ENCODE measurements at places on chromosomes 12 and 14.
A peak's percentile ranks its signal among the peaks of the same experiment; 100 is the strongest.

- no peak for DNase-seq
These were observed 19.1 kb downstream of the BBS10 start for GRCh38 chr12:76329159-76329558.

DNA sequence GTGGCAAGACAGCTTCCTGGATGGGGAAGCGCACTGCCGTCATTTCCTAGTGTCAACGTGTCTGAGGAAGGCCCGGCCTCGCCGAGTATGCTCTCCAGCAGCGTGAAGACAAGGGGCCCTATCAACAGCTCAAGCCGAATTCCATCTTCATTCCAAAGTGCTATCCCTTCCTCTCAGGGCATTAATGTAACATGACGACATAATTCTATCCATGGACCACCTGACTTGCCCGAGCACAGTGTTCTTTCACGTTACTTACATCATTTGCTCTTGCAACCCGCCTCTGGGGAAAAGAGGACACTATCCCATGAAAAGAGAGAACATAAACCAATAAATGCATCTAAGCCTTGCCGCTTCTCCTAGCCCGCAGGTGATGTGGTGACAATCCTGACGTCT, 22.9 kb downstream of the CCDC92 start:
- DNase-seq, result no peak

DNA sequence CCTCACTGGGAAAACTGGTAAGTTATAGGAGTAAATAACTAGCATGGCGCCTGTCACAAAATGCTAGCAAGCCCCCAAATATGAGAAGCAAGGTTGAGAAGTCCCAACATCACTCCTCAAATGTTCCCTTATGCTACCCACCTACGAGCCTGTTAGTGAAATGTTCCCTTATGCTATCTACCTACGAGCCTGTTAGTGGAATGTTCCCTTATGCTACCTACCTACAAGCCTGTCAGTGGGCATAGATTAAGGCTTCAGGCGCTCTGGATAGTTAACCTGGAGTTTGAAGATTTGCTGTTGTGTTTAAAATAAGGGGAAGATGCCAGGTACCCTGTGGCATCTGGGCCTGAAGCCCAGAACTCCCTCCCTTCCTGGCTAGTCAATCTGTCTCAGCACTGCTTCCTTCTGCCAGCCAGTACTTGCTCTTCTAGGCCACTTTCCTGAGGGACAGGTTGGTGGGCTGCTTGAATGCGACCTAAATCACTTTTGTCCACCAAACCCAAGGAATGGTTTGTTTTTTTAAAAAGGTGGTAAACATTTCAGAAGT, 67.1 kb upstream of the SINHCAF start:
- DNase-seq, result no peak

DNA sequence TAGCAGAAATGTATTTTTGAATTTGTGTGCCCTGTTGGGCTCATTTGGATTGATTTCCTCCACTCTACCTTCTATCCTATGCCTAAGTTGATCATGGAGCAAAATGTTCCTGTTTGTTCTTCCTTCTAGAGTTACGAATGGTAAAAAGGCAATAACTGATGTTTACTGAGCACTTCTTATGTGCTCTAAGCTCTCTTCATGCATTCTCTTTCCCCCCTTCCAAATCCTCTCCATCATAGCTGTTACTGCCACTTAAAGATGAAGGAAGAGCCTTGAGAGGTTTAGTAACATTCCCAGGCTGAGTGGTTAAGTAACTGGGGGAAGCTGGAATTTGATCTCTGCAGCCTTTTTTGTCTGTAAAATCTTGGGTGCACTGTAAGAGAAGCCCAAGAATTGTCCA, 60.1 kb downstream of the CHST11 start:
- DNase-seq, result no peak

DNA sequence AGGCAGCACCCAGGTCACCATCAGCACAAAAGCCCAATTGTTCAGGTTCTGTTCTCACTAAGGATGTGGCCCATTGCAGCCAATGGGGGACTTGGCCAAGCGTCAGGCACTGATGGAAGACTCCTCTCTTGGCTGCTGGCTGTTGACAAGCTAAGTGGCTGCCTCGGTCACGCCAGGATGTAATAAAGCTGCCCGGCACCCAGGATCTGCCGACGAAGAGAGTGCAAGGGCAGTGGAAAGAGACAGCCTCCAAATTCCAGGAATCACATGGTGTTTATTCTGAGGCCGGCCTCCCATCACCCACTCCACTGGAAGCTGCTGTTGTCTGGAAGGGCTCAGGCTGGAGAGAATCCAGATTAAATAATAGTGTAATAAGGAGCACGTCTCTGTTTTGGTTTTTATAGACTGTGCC, 451.8 kb upstream of the TBX3 start:
- peak; percentile 52 for DNase-seq

GRCh38 chr14:97806891-97807290, 1009.7 kb downstream of the VRK1 start:
- DNase-seq, result no peak

- no peak for DNase-seq
These were observed 11.8 kb downstream of the CCDC92 start for GRCh38 chr12:123960856-123961255.

DNA sequence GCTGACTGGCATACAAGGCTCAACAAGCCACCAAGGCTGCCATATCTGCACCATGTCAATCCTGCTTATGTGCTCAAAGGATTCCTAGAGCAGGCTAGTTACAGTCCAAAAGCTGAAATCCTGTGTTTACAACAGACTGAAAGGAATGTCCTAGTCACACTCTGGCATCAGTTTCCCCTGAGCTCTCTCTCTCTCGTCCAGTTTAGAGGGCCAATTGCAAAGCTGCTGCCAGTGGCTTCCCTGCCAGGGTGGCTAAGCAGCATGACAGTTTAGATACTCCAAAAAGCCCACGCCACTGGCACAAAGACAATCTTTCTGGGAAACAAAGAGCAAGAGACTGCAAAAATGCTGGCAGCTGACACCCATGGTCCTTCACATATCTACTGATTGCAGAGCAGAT, 392.1 kb downstream of the RPS29 start:
- no peak for DNase-seq

DNA sequence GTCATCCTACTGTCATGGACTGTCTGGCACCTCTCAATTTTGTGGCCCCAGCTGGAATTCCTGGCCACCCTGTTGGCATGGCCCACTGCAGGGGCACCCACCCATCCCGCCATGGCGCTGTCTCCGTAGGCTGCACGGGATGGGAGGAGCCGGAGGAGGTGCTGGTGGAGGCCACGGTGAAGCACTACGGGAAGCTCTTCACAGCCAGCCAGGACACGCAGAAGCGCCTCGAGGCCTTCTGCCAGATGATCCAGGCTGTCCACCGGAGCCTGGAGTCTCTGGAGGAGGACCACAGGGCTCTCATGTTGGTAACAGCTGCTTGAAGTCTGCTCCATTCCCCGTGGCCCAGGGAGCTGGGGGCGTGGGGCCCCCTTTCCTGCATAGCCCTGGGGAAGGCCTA, 3.9 kb downstream of the CCDC197 start:
- DNase-seq, result no peak

DNA sequence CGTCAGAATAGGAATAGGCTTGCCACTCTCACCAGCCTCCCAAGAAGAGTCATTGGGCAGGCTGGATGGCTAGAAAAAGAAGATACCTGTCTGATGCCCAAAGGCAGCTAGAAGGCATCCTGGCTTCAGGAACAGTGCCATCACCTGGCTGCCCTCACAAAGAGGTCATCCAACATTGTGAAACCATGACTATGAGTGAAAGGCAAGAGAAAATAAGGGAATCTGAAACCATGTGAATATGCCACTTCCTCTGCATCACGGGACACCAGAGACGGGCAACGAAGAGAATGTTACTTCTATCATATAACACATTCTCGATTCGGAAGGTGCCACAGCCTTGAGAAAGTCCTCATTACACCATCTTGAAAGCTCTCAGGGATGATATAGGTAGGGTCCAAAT, 182.0 kb downstream of the DAD1 start:
- no peak for DNase-seq

DNA sequence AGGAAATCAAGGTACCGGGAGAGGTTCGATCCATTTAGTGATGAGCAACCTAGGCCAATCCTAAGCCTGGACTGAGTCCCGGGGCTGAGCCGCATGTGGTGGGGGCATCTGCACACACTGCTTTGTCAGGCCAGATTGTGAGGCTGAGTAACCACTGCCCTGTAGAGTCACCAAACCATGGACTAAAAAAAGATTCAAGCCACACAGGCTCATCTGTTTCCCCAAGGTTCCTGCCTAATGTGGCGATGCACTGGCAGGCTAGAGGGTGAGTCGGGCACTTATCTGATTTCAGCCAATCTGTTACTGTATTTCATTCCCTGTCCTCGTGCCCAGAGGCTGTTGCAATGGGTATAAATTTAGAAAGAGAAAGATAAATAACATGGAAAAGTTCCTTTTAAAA, 140.8 kb downstream of the TTC7B start:
- DNase-seq, result peak; percentile 78

GRCh38 chr12:84825149-84825548, 87.5 kb downstream of the SLC6A15 start:
- DNase-seq, result no peak

DNA sequence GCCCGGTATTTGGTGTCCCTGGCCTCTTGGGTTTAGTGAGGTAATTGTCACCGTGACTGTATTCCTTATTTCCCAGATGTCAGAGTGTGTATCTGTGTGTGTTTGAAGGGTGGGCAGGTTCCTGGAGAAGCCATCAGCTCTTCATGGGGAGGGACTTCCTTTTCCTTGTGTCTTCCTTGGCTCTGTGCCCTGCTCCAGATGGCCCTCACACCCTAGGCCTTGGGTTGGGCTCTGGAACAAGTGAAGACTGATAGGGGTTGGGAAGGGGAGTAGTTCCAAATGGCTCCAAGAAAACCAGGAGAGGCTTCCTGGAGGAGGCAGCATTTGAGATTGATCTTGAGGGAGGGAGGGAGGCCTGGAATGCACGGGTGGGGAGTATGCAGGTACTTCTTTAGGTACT, 43.8 kb upstream of the PRIMA1 start:
- no peak for DNase-seq

- no peak for DNase-seq
These were observed 15.2 kb downstream of the FGFR1OP2 start for GRCh38 chr12:26953447-26953846.

DNA sequence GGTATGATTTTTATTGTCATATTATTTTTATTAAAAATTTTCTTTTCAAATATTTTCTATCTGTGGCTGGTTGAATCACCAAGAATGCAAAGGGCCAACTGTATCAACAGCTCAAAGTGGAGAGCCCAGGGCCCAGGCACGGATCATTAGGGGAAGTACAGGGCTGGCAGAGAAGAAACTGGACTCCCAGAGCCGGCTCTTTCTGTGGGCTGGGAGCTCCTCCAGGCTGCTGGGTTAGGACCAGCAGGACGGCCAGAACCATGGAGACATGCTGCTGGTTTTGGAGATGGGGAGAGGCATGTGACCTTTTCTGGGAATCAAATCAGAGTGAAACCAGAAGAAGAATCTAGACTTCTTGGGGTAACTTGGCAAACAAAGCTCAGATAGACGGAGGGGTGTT, 220.5 kb downstream of the CACNA1C start:
- no peak for DNase-seq

DNA sequence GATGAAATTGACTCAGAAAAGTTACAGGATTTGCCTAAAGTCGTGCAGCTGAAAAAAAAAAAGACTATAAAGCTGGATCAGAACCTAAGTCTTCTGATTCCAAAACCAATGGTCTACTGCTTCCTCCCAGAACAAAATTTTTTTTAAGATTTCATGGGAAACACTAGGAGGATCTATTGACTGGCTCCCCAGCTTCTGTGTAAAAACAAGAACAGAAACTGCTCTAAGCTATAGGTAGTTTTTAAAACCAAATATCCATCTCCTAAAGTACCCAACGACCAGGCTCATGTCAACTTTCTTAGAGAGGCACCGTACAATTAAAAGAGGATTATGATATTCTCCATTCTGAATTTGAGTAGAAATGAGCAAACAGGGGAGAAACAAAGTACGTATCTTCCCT, 9.4 kb downstream of the FMNL3 start:
- DNase-seq, result no peak

DNA sequence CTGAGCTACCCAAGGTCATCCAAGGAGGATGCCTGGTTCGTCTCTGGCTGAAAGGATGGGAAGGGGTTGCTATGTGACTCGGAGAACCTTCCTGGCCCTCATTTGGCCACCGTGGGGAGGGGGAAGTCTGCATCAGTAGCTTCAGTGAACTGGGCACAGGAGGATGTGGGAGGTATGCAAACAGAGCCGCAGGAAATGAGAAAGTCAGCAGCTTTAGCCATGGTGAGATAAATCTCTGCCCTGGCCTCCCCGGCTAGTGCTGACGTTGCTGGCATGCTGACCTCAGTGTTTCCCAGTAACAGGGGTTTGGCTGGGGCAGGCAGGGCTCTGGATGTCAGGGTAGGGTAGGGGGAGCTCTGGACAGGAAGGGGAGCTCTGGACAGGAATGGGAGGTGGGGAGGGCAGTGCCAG, 2.3 kb upstream of the CEBPE start:
- no peak for DNase-seq

DNA sequence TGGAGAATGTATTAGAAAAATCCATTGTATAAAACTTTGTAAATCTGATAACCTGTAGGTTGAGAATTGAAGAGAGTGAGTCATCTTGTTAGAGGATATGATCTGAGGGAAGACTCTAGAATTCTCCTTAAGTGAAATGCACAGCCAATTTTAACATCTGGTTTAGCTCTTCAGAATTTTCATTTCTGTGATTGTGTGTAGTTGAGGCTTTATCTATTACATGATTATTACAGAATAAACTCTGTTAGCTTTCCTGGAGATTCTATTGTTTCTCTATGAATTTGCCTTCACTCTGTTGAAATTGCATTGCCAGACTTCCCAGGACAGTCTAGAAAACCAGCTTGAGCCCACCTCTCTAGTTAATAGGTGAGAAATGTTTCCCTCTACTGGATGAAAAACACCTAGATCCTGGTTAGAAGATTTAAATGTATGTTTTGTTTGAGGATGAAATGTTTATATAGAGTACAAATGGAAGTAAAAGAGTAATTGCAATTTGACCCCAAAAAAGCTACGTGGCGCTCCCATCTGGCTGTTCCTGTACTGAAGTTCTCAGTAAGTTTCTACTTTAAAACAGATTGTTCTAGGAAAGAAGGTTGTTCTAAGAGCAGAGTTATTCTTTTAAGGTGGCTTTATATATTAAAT, 2.9 kb downstream of the NUDT4 start:
- no peak for DNase-seq

DNA sequence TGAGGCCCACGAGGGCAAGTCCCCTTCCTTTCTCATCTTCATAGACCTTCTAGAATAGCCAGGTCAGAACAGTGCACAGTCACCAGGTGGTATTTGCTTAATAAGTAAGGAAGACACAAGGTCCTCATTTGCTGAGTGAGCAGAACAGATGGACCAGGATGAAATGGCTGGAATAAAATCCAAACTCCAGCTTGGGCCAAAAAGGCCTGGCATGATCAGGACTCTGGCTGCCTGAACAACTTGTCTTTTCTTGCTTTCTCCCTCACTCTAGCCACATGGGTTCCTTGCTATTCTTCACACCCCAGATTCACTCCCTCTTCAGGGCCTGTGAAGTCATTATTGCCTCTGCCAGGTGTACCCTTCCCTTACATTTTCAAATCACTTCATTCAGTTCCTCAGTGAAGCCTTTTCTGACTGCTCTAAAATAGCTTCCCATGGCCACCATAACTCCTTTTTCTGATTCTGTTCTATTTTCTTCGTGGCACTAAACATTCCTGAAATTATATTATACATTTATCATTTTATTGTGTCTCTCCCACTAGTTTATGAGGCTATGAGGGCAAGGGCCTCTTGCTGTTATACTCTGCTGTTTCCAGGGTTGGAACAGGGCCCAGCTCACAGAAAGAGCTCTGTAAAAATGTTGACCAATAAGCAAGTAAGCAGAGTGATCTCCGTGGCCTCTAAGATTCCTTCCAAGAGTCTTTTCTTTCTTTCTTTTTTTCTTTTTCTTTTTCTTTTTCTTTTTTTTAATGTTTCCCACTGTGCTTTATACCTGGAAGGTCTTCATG, 150.8 kb downstream of the TTC8 start:
- DNase-seq, result peak; percentile 9
